Substantia nigra (tissue), 51 donors: ENCODE measurements at places on chromosomes 12 and 14.

- DNase-seq = no peak
Measured at GRCh38 chr12:19150273-19150900, 20.9 kb downstream of the PLEKHA5 start.

DNA sequence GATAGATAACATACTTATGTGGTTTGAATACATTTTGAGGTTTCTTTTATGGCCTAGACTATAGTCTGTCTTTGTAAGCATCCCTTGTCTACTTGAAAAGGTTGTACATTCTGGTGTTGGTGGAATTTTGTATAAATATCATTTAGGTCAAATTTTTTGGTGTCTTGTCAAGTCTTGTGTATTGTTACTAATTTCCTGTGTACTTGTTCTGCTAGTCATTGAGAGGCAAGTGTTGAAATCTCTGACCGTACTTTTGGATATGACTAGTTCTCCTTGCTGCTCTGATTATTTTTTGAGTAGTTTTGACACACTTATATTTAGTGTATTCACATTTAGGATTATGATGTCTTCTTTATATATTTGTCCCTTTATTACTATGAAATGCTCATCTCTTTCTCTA lies 219.6 kb downstream of the CCDC91 start:
- no peak for DNase-seq

DNA sequence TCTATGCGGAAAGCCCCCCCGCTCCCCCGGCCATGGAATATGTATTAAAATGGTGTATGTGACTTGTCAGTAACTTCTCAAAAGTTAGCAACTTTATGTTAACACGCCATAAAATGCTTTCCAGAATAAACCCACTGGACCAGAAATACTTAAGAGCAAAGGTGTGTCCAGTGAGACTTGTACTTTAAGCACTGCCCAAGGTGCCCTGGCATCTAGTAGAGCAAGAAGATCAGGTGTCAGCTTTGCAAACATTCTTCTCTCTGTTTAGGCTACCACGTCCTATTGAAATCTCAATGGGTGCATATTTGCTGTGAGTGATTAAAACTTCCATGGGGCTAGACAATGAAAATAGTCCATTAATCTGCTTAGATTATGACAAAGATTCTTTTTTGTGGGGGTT lies 201.2 kb downstream of the ESR2 start:
- no peak for DNase-seq

DNA sequence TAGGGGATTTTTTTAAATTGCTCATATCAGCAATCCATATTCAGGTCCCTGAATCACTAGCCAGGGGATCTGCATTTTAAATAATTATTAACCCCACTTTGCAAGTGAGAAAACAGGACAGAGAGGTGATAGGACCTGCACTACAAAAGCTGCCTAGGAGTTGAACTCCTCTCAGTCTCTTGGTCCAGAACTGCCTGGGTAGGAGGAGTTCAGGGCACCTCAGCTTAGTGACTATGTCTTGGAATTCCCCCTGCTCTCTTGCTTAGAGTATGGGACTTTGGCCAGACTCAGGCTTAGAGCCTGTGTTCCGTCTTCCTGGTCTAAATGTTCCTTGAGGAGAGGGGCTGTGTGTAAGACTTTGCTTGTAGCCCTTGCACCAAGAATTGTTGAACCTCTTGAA lies 68.2 kb upstream of the WSCD2 start:
- no peak for DNase-seq

GRCh38 chr12:21453312-21453852 lies 15.9 kb downstream of the PYROXD1 start:
- no peak for DNase-seq

DNA sequence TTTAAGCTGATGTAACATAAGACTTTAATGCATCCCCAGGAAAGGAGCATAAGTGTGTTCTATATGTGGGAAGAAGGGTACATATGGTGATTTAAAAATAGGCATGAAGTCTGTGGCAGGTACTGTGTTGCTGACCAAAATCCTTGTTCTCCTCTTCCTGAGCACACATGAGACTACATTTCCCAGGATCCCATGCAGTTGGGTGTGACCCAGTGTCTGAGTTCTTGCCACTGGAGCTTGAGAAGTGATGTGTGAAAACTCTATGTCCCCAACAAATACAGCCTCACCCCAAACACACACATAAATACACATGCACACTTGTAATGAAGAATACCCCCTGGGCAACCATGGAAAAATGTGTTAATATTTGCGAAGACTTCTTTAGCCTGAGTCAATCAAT lies 8.5 kb upstream of the SMIM10L1 start:
- DNase-seq = no peak

GRCh38 chr14:64008016-64008415 lies 155.2 kb downstream of the SYNE2 start:
- DNase-seq = no peak
